ENCODE measurements at places on chromosomes 5 and 9.

DNA sequence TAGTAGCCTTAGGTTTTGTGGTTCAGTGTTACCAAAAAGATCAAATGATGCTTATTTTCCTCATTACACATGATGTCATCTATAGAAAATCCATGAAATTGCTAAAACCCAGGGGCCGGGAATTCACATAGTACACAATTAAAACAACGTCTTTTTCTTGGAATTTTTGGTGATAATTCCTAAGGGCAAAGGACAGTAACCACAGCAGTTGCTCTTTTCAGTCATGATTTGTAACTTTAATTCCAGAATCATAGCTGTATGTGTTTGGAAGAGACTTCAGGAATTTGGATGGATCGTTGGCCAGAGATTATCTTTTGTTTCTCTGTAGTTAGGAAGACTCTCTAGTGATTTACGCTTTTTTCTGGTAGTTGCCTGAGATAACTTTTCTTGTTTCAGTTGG, 748.7 kb downstream of the TLE4 start:
- DNase-seq = no peak

- DNase-seq = no peak
These were observed 28.3 kb upstream of the DENND4C start for GRCh38 chr9:19201899-19202891.

GRCh38 chr5:8993031-8993430, 552.8 kb downstream of the SEMA5A start:
- DNase-seq = peak; percentile 38

DNA sequence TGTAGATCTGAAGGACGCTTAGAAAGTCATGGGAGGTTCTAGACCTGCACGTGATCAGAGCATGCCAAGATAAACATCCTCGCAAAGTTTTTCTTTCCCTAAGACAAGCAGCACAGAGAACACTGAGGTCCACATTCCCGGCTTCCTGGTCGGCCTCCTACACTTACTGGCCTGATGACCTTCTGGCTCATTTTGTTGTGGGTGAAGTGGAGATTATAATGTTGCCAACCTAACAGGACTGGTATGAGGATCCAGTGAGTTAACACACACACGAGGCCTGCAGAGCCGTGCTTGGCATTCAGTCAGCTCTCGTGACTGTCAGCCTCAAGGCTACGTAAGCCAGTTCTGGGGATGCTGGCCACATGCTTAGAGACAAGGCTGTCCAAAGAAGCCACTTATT, 186.0 kb downstream of the TENT4A start:
- DNase-seq = no peak

- DNase-seq = no peak
These were observed 177.4 kb upstream of the DAPK1 start for GRCh38 chr9:87320146-87320884.

- DNase-seq = no peak
These were observed 2.2 kb downstream of the C8G start for GRCh38 chr9:136947028-136947891.

DNA sequence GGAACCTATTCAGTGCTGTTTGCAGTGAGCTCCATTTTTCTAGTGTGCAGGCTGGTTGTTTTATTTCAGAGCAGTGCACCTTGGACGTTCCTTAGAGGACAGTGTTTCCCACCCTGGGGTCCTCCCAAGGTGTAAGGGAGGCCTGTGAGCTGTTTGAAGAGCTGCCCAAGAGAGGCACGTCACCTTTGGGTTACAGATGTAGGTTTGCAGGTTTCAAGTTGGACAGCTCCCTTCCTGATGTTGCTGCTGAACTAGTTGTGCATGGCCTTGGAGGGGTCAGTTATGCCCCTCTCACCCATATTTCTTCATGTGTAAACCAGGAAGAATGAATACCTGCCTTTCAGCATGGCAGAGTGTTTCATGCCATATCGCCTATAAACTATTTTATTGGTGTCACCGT, 34.7 kb upstream of the POMT1 start:
- DNase-seq = no peak

GRCh38 chr5:167861129-167861927, 430.1 kb upstream of the WWC1 start:
- peak; percentile 2 for DNase-seq

DNA sequence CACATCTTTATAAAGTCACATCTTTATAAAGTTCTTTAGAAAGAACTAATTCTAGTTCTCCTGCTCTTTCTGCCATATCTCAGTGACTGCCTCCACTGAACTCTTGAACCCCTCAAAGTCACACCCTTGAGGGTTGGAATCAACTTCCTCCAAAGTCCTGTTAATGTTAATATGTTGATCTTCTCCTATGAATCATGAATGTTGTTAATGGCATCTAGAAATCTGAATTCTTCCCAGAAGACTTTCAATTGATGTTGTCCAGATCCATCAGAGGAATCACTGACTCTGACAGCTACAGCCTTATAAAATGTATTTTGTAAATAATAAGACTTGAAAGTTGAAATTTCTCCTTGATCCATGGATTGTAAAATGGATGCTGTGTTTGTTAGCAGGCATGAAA, 213.4 kb downstream of the COX7C start:
- no peak for DNase-seq

DNA sequence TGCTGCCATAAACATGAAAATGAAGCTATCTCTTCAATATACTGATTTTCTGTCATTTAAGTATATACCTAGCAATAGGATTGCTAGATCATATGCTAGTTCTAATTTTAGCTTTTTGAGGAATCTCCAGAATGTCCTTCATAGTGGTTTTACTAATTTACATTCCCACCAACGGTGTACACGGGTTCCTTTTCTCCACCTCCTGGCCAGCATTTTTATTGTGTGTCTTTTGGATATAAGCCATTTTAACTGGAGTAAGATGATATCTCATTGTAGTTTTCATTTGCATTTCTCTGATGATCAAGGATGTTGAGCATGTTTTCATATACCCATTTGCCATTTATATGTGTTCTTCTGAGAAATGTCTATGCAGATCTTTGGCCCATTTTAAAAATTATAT, 446.5 kb downstream of the GABRG2 start:
- DNase-seq = no peak

Measured in OCI-LY7 (cell line).